ENCODE measurements at places on chromosomes 12 and 14.

GRCh38 chr14:44742202-44742601 lies 219.5 kb downstream of the KLHL28 start:
- DNase-seq, result no peak

DNA sequence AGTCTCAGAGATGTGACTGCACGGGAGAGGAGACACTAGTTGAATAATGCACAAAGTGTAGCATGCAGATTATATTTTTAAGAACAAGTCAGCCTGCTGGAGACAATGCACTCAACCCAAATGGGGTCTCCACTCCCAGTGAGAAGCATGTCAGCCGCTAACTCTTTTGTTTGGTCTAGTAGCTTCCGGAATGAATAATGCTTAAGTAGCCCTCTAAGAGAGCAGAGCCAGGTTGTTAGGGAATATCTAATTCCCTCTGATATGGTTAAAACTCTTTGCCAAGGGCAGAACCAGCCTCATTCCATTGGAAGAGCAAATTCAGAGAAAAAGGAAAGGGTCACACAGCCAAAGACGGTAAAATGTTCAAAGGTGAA lies 80.4 kb downstream of the DAD1 start:
- DNase-seq, result no peak

GRCh38 chr12:109600995-109601394 lies 27.4 kb downstream of the MVK start:
- DNase-seq, result no peak

DNA sequence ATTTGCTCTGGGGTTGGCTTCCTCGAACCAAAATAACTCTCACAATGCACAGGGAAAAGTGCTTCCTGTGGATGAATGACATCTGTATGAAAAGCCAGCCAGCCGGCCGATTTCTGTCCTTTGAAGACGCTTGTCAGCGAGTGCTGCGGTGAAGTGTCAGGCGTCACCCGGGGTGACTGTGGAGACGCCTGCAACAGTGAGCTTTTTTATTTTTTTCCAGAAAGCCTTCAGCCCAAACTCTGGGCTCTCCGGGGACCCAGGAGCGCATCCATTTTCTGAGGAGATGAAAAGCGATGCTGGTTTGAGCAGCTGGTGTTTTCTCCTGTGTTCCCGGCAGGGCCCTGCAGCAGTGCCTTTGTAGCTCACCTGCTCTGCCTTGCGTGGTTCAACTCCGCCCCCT lies 147.9 kb upstream of the MYL2 start:
- DNase-seq, result no peak

DNA sequence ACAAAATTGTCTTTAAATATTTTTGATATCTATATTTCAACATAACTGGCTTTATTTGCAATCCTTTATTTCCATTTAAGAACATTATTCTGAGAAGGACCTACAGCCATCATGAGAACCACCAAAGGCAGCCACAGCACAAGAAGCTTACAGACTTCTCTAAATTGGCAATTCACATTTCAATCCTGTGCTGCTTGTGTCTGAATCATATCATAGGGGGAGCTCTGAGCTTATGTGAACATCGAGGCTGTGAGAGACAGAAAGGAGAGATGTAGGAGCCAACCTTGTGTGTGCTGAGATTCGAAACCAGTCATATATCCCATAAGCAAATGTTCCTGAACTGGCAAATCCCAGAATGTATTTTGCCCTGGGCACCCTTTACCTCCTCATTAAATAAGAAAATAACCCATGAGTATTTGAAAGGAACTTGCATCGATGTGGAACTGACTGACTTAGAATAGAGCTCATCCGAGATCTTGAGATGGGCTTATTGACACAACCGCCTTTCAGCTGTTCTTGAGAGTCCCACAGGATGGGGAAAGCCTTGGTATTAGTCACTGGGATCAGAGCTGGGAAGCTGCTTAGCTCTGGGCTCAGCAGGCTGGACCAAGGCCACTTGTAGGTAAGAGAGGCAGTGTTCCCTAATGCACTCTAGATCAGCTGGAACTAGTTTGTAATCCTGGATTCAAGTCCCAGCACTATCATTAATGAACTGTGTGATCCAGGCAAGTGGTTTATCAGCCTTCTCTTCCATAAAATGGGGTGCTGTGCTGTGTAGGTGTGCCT lies 329.8 kb downstream of the CACNA1C start:
- DNase-seq, result peak; percentile 76
